GM23248 (cell line): ENCODE measurements at places on chromosomes 2 and 18. TPM values are rescaled to one million over a fixed set of nuclear protein-coding genes. Genes with fewer than 3 reads are reported as not detected.

MTIF2 gene
- 22.3 and 23.3 TPM in 2 replicates for total RNA-seq

TFCP2L1 gene
- not detected in 2 replicates for total RNA-seq

MAP3K19 gene
- not detected in 2 replicates for total RNA-seq

HOXD13 gene
- total RNA-seq, result 1.0 and 3.8 TPM in 2 replicates

SLC16A14 gene
- not detected in 2 replicates for total RNA-seq

EPC2 gene
- total RNA-seq, result 15.4 and 20.0 TPM in 2 replicates

ALLC gene
- total RNA-seq, result not detected in 2 replicates

ZEB2 gene
- total RNA-seq, result 36.4 and 46.8 TPM in 2 replicates

KRTCAP3 gene
- total RNA-seq, result not detected in 2 replicates

POU3F3 gene
- not detected in 2 replicates for total RNA-seq

CYS1 gene
- 6.1 and 7.1 TPM in 2 replicates for total RNA-seq

SERPINB10 gene
- total RNA-seq, result not detected in 2 replicates

NCOA1 gene
- total RNA-seq, result 8.0 and 14.5 TPM in 2 replicates

RAB6C gene
- not detected in 2 replicates for total RNA-seq

LBX2 gene
- 0.38 and 4.6 TPM in 2 replicates for total RNA-seq

B3GNT7 gene
- under 0.01 TPM in 1 of 2 replicates, not detected in the other for total RNA-seq

CYP20A1 gene
- 51.1 and 51.2 TPM in 2 replicates for total RNA-seq

ATP8B1 gene
- 43.4 and 43.9 TPM in 2 replicates for total RNA-seq

PPP1R1C gene
- not detected in 2 replicates for total RNA-seq

C18orf54 gene
- total RNA-seq, result 2.8 TPM in 2 replicates

DLX2 gene
- total RNA-seq, result 2.8 and 4.7 TPM in 2 replicates

NLRC4 gene
- total RNA-seq, result not detected in 2 replicates

FAM117B gene
- total RNA-seq, result 0.51 and 1.2 TPM in 2 replicates

SULT1C2 gene
- total RNA-seq, result not detected in 2 replicates

SPIRE1 gene
- total RNA-seq, result 28.6 and 29.1 TPM in 2 replicates

RTP5 gene
- not detected in 2 replicates for total RNA-seq

MFSD6 gene
- 4.9 and 6.7 TPM in 2 replicates for total RNA-seq

CPO gene
- not detected in 2 replicates for total RNA-seq

PSD4 gene
- 2.8 and 6.1 TPM in 2 replicates for total RNA-seq

TCF23 gene
- not detected in 2 replicates for total RNA-seq

INHBB gene
- 3.4 and 5.6 TPM in 2 replicates for total RNA-seq

RNF125 gene
- total RNA-seq, result 0.32 and 1.4 TPM in 2 replicates

MREG gene
- 0.89 and 3.1 TPM in 2 replicates for total RNA-seq

M1AP gene
- total RNA-seq, result 0.25 and 1.5 TPM in 2 replicates

EFHD1 gene
- not detected in 2 replicates for total RNA-seq

KIAA2012 gene
- total RNA-seq, result not detected in 2 replicates

FIGN gene
- total RNA-seq, result 0.51 and 0.76 TPM in 2 replicates

DRC1 gene
- 0.89 TPM in 1 of 2 replicates, not detected in the other for total RNA-seq

COL5A2 gene
- total RNA-seq, result 962 and 974 TPM in 2 replicates

LYG2 gene
- not detected in 2 replicates for total RNA-seq

GRB14 gene
- not detected in 2 replicates for total RNA-seq

SLC23A3 gene
- 0.13 and 1.2 TPM in 2 replicates for total RNA-seq

TNFAIP6 gene
- 4.5 and 8.9 TPM in 2 replicates for total RNA-seq

KCNJ3 gene
- total RNA-seq, result not detected in 2 replicates

SLC5A7 gene
- not detected in 2 replicates for total RNA-seq

SYT4 gene
- total RNA-seq, result not detected in 2 replicates

SH2D6 gene
- not detected in 2 replicates for total RNA-seq

ARHGAP28 gene
- 0.63 TPM in 1 of 2 replicates, not detected in the other for total RNA-seq

DSG4 gene
- not detected in 2 replicates for total RNA-seq

TSPYL6 gene
- not detected in 2 replicates for total RNA-seq

MAPRE3 gene
- 5.4 and 7.9 TPM in 2 replicates for total RNA-seq

HMSD gene
- not detected in 2 replicates for total RNA-seq

RAX gene
- total RNA-seq, result not detected in 2 replicates

MLPH gene
- 4.7 and 8.1 TPM in 2 replicates for total RNA-seq

LGALSL gene
- 0.43 and 1.6 TPM in 2 replicates for total RNA-seq

ALPP gene
- total RNA-seq, result not detected in 2 replicates

TEKT4 gene
- total RNA-seq, result not detected in 2 replicates

IHH gene
- not detected in 2 replicates for total RNA-seq

ASB18 gene
- total RNA-seq, result not detected in 2 replicates
